ENCODE measurements at places on chromosomes 6 and 20. TPM values are rescaled to one million over a fixed set of nuclear protein-coding genes. Genes with fewer than 3 reads are reported as not detected.

Gene BPIFA1
- not detected for total RNA-seq

Gene PNLDC1
- not detected for total RNA-seq

Gene CFB
- total RNA-seq: not detected

Gene FAXC
- total RNA-seq: 8.7 TPM

Gene PPP1R11
- total RNA-seq: 32.4 TPM

Gene MCM3
- 90.4 TPM for total RNA-seq

Gene SLC22A7
- not detected for total RNA-seq

Gene FGD2
- total RNA-seq: 0.51 TPM

Gene TNFRSF6B
- 0.83 TPM for total RNA-seq

Gene TFAP2A
- total RNA-seq: not detected

Gene BMP7
- 13.3 TPM for total RNA-seq

Gene LY86
- not detected for total RNA-seq

Gene MYH7B
- 0.51 TPM for total RNA-seq

Gene XKR7
- 0.14 TPM for total RNA-seq

Gene COL19A1
- under 0.01 TPM for total RNA-seq

Gene SRC
- 25.0 TPM for total RNA-seq

All from uterus (tissue), 4 donors.